Activated naive CD4-positive, alpha-beta T cell (primary cell): ENCODE measurements at places on chromosomes 11 and 22.

- DNase-seq, result no peak
Measured at GRCh38 chr22:19168088-19168890, 10.2 kb downstream of the SLC25A1 start.

DNA sequence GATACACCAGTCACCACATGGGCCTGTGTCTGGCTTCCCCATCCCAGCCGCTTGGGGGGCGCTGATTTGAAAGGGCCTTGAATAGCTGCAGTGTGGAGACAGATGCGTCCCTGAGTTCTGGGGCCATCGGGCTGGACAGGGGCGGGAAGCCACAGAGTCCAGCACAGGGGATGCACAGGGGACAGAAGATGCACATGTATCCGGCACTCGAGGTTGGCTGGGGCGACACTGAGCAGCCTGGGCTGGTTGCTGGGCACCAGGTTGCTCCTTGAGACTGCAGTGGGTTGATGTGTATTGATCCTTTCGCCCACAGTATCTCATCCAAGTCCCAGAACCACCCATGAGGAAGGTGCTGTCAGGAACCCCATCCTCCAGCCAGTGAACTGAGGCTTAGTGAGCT lies 99.3 kb upstream of the SYT13 start:
- DNase-seq, result no peak

DNA sequence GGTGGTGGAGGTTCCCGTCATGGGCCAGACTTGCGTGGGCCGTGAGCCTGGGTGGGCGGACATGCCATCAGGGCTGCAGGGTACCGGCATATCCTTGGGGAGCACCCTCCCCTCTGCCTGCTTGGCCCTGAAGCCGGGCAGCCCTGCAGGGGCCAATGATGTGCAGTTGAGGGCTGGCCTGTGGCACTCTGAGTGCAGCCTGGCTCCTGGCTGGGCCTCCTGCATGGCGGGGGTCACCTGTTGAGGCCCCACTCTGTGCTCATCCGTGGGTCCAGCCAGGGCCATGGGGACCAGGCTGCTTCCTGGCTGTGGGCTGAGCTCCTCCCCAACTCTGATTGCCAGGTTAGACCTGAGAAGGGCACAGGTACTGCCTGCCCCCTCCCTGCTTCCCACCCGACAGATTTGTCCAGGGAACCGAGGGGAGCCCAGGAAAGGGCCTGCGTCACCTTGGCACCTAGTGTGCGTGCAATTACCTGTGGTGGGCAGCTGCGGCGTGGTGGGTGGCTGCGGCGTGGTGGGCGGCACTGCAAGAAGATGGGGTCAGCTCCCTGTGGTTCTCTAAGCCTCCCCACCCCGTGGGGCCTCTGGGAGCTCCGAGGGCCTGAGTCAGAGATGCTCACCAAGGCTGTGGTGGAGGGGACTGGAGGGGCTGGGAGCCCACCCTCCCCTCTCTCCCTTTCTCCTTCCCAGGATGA lies 16.2 kb downstream of the MUC6 start:
- DNase-seq, result no peak

GRCh38 chr22:47198801-47199251 lies 436.4 kb downstream of the TBC1D22A start:
- DNase-seq, result no peak

- DNase-seq, result no peak
Measured at GRCh38 chr11:81033779-81034540, 1593.1 kb upstream of the TENM4 start.
